EH (cell line): ENCODE measurements at places on chromosomes 16 and 17.

GRCh38 chr16:12186774-12187335 is 210.3 kb downstream of the SNX29 start:
- no peak for DNase-seq

- DNase-seq = no peak
These were observed 208.5 kb downstream of the STX8 start for GRCh38 chr17:9367156-9367555.

GRCh38 chr16:23085949-23086348 is 63.3 kb downstream of the USP31 start:
- no peak for DNase-seq

DNA sequence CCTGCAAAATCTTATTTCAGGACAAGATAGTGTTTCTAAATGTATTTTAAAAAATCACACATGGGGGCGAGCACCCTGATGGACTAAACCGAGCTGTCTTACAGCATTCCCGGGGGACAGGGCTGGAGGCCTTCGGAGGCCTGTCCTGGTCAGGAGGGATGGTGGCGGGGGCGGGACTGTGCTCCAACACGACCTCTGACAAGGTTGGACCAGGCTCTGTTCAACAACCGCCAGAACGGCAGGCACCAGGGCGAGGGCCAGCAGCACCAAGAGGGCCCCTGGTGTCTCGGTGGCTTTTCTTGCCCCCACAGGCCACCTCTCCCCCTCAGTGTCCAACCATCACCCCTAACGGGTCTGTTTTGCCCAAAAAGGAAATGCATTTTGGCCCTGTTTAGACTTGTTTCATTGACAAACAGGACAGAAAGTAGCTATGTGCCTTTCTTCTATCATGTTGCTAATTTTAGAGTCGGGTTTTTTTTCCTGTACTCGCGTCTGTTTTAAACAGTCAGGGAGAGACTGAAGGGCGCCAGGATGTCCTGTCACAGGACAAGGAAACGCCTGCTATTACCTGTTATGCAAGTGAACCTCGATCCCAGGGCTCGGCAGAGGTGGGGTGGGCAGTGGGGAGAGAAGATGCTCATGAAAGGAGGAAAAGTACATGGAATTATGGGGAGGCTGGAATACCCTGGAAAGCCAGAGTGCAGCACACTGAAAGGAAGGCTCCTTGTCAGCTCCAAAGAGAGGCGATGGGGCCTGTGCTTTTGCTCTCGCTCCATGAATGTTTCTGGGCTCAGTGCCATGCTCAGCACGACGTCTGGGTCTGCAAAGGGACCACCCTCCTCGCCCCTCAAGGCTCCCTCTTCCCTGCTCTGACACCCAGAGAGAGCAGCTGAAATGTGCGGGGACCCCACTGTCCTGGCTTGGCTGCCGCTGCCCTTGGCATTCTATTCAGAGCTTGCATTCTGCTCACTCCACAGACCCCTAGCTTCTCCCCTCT is 11.9 kb downstream of the TMEM204 start:
- DNase-seq = no peak
